ENCODE measurements at places on chromosomes 1 and 21.

GRCh38 chr1:174726167-174726879, 273.4 kb upstream of the CACYBP start:
- no peak for DNase-seq

DNA sequence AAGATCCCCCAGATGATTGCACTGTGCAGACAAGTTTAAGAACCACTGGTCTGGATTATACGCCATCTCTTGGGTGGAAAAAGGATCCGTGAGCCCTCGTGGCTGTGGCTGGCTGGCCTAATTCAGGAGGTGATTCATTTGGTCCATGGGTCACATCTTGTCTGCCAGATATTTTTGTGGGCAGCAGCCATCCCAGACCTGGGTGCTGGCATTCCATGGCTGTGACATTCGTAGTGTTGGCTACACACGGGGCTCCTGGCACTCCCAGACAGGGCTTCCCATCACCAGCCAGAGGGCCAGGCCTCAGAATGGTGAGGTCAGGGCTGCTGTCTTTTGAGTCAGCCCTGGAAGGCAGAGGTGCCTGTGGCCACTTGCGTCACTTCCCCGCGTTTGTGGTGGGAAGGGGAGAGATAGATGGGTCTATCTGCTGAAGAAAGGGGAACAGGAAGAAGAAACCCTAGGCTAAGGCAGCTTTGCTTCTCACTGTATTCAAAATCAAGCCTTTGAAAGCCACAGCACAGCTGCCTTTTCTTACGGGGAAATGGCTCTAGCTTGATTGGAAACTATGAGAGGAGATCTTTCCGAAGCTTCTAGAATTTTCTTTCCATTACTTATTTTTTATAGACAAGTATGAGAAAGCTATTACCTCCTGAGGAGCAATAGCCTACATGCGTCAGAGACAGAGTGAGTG, 32.4 kb downstream of the EIF2D start:
- DNase-seq, result no peak

DNA sequence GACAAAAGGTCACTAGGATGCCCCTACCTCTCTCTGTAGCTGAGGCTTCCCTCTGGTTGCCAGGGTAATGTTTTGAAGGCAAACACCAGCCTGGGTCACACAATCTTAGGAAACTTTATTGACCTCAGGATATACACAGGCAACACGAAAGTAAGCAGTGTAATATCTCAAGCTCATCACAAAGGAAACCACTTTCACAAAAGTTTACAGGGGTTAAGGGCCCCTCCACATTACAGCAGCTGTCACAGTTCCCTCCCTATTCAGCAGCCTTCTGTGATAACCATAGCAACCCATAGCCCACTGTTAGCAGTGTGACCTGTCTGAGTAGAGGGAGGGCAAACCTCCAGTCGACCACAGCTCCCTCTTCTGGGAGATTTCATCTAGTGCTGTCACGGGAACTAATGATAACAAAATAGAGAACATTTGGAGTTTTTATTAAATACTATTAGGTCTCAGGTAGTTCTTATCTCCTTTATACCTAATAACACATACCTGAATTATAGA, 149.8 kb downstream of the PTPRC start:
- DNase-seq, result no peak

- DNase-seq, result no peak
Measured at GRCh38 chr1:100795646-100795985, 76.1 kb downstream of the VCAM1 start.

- DNase-seq, result no peak
Measured at GRCh38 chr1:75732703-75733102, 8.2 kb downstream of the ACADM start.

DNA sequence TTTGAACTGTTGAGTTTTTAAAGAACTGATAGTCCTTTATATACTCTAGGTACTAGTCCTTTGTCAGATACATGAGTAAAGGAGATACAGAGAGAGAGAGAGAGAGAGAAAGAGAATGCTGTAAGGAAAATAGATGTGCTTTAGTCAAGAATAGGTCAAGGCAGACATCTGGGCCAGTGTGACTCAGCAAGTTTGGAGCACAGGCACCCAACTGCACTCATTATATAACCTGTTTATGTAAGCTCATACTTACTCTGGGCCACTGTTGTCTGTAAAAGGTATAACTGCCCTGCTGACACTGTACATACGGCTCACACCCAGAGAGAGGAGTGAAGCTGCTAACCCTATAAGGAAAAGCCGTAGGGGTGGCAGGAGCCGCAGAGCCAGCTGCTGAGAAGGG, 32.2 kb upstream of the AKT3 start:
- no peak for DNase-seq

GRCh38 chr1:54375712-54376429, 30.3 kb downstream of the SSBP3 start:
- DNase-seq, result no peak

GRCh38 chr1:10965546-10966226, 46.8 kb upstream of the TARDBP start:
- DNase-seq, result no peak

- DNase-seq, result no peak
Measured at GRCh38 chr1:44681905-44682882, 7.7 kb downstream of the ARMH1 start.

DNA sequence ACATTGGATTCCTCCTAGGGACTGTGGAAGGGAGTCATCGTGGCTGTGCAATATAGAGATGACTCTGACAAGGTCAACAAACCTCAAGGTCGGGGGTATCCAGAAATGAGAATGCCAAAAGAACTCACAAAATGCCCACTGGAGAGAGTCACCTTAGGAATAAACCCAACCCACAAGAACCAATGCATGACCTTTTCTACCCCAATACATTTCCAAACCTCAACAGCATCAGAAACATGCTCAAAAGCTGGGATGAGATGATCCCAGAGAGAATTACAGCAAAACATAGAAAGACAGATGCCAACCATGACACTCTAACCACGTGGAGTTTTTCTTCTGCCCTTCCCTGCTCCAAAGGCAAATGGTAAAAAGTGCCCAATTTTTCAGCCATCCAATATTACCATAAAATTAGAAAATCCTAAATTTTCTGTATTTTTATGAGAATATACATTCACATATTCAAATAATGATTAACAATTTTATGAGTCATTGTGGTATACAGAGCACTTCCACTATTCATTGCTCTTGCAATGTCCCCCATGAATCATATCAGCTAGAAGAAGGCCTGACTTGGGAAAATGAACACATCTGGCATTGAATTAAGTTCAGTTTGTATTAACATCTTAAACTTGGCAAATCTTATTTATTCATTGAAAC, 88.2 kb upstream of the PALMD start:
- no peak for DNase-seq

DNA sequence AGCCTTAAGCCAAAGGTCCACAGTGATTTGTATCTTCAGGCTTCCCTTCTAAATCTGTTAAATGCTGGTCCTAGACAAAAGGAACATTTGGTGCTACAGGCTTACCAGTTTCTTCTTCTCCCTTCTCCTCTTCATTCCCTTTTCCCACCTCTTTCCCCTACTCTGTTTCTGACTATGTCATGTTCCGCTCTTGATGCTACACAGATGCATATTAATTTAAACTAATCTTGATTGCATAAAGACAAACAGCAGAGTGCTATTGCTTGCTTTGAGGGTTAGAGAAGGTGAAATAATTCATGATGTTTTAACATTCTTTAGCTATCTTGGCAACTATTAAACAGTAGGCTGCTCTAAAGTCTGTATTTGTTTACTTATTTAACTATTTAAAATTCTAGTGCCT, 34.3 kb upstream of the COL24A1 start:
- DNase-seq, result no peak

Measured in right renal pelvis (tissue), 4 donors.